Cortex of kidney (tissue), 1 donor: ENCODE measurements at places on chromosomes 4 and X.

- DNase-seq: no peak
Observed at GRCh38 chr4:173685831-173686210, 155.8 kb upstream of the HAND2 start.

DNA sequence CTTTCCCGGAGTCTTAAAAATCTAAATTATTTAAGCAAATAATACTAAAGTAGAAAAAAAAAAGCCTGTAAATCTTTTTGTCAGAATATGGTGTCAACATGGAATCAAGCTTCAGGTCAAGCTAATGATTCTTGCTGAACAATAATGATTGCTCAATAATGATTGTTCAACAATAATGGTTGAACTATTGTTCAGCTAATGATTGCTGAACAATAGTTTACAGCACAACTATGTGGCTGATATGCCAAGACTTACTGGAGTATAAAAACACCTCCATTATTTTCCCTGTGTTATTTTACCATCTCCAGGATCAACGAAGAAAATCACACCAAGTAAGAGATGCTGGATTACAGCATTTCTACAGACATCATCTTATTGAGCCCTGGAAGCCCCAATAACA, 35.1 kb upstream of the SMIM31 start:
- DNase-seq: no peak

- DNase-seq: no peak
Observed at GRCh38 chrX:118861338-118861737, 37.7 kb downstream of the ZCCHC12 start.

GRCh38 chr4:152510349-152511147, 25.3 kb downstream of the FBXW7 start:
- no peak for DNase-seq

GRCh38 chr4:34158878-34159277, 2085.4 kb downstream of the ARAP2 start:
- DNase-seq: no peak

GRCh38 chrX:109936114-109936513, 66.8 kb upstream of the TMEM164 start:
- no peak for DNase-seq

GRCh38 chrX:15645266-15645665, 19.3 kb downstream of the CLTRN start:
- DNase-seq: no peak
